Omental fat pad (tissue), 4 donors: ENCODE measurements at places on chromosomes 7 and 10. TPM values are rescaled to one million over a fixed set of nuclear protein-coding genes. Genes with fewer than 3 reads are reported as not detected.

The CYP3A5 gene
- 92.0 TPM for total RNA-seq

The SFTPA1 gene
- total RNA-seq, result not detected

GRCh38 chr10:69721690-69722310, 79.9 kb upstream of the COL13A1 start:
- DNase-seq, result no peak

GRCh38 chr7:82209179-82209747, 234.3 kb downstream of the CACNA2D1 start:
- no peak for DNase-seq

DNA sequence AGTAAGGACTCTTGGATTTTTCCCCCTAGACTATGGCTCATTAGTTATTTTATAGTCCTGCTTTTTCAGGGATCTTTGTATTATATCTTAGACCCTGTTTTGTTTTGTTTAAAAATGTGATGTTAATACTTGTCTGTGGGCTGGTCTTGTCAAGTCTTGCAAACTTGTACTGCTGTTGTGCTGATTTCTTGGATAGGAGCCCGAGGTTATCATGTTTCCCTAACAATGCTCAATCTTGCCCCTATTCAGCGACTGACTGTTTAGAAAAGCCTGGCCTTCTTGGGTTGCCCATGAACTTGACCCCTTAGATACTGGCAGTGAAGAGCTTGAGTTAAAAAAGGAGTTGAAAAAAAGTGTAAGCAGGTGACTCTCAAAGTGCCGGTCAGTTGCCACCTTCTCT, 115.7 kb downstream of the KIAA1217 start:
- DNase-seq, result no peak

GRCh38 chr10:114996542-114996941, 58.5 kb downstream of the TRUB1 start:
- no peak for DNase-seq

DNA sequence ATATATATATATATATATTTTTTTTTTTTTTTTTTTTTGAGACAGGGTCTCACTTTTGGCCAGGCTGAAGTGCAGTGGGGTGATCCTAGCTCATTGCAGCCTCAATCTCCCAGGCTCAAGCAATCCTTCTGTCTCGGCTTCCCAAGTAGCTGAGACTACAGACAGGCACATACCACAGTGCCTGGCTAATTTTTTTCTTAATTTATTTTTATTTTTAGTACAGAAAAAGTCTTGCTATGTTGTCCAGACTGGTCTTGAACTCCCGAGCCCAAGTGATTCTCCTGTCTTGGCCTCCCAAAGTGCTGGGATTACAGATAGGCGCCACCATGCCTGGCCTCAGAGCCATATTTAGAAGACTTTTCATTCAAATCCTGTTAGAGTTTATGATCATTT, 79.6 kb downstream of the PRTFDC1 start:
- DNase-seq, result no peak

DNA sequence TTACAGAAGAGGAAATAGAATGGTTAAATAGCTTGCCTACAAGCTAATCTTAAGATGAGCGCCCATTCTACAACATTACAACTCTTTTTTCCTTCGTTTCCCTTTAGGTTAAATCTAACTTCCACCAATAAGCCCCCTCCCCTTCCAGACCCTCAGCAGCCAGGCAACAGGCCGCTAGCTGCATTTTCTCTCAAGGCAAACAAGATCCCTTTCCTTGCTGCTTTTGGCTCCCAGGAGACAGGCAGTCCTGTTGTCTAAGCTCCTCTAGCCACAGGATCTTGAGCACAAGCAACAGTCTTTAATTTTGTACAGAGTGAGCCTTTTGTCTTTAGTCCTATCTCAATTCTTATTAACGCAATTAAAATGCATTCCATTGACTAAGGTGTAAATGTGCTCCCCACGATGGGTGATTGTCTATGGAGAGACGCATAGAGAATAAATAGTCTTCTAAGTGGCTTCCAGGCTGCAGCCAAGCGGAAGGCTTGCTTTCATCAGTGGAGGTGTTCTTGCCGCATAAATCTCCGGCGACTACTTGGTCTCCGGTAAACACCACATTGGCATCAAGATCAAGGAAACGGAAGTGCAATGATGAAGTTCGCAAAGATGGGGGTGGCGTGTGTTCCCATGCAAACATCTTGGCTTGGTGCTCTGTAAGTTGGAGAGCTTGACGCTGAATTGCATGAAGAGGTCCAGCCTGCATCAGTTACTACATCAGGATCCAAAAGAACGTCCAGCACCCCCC, 181.9 kb upstream of the LYZL2 start:
- no peak for DNase-seq

The PNLIPRP2 gene
- total RNA-seq, result not detected

The CFAP46 gene
- total RNA-seq, result 0.37 TPM

- DNase-seq, result no peak
These were observed 40.6 kb downstream of the OSBPL3 start for GRCh38 chr7:24939416-24939815.

GRCh38 chr10:96987141-96987841, 155.2 kb downstream of the LCOR start:
- no peak for DNase-seq

The LIPA gene
- 89.2 TPM for total RNA-seq

DNA sequence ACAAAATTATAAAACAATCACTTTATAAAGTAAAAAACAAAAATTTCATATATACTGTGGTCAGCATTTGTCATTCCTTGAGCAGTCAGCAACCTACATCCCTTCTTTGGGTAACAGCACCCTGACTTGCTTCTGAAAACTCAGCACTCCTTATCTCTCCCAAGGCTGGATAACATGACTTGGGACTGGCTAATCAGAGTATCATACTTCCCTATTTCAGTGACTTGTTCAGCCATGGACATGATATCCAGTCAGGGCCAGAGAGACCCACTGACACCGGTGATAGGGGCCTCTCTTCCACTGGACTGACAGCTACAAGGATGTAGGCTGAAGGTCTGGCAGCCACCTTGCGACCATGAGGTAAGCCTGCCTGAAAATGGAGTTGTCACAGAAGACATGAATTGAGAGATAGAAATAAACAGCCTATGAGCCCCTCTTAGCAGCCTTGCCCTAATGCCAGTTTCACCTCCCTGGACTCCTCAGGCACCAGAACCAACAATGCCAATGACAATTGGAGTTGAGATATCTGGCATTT, 84.4 kb upstream of the NEBL start:
- no peak for DNase-seq

The C10orf67 gene
- total RNA-seq, result 0.60 TPM

The TMEM273 gene
- total RNA-seq, result 74.4 TPM

- peak; percentile 2 for DNase-seq
These were observed 31.8 kb downstream of the WDR86 start for GRCh38 chr7:151378011-151378410.

The FAM25C gene
- not detected for total RNA-seq

- no peak for DNase-seq
These were observed 4.1 kb downstream of the OTUD1 start for GRCh38 chr10:23442936-23443335.

DNA sequence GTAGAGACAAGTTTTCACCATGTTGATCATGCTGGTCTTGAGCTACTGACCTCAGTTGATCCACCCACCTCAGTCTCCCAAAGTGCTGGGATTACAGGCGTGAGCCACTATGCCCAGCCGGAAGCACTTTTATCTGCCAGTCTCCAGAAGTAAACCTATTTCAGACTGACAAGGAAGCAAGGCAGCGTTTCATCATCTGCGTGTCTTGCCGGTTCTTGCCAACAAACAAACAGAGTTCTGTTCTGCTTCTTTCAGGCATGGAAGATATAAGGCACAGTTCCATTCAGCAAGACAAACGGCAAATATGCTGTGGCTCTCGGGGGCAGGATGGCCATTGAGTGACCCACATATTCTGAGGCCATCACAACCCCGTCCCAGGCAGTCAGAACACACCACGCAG, 15.5 kb upstream of the LARP4B start:
- no peak for DNase-seq

The FAM180A gene
- total RNA-seq, result 3.6 TPM

DNA sequence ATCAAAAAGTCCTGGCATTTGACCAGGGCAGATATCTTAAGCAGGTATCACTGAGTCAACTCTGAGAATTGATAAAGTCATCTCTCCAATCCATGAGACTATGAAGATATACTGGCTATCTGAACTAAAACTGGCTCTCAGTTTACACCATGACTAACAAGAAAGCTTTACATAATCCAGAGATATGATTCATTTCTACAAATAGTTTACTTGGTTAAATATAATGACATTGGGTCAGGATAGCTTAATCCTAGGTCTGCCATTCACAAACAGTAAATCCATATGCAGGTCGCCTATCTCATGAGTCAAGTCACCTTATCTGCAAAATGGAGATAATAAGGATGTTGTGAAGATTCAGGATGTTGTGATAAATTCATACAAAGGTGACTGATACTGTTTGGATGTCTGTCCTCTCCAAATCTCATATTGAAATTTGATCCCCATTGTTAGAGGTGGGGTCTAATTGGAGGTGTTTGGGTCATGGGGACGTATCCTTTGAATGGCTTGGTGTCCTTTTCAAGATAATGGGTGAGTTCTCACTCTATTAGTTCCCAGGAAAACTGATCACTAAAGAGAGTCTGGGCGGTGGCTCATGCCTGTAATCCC, 117.4 kb downstream of the JMJD1C start:
- no peak for DNase-seq

DNA sequence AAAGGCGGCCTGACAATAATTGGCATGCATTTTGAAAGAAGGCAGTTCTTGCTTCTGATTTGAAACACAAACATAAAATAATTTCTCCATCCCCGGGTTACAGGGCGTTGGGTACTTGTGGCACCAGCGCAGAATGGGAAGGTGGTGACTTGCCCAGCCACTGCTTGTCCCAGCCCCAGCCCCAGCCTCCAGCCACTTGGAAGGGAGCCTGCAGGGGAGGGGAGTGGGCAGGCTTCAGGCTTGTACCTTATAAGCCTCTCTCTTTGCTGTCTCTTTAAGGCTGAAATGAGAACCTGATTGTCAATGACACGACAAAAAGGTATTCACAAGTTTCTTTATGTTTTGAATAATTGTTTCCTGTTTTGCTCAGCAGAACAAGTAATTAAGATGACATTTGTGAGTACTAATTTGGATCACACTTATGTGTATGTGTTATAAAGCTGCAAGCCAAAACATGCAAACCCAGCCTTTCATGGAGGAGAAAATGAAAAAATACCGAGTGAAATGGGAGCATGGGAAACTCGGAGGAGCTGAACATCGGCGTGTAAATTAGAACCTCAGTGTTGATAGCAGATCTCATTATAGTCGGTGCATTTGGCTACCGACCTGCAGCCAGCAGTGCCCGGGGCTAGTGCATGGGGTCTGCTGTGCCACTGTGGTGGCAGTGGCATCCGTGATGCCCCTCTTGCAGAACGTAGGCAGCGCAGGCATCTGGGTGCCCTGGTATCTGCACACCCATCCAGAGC, 129.9 kb downstream of the EBF3 start:
- DNase-seq, result no peak

The SMKR1 gene
- 0.69 TPM for total RNA-seq

The AGK gene
- total RNA-seq, result 19.7 TPM

GRCh38 chr10:79430936-79431335, 14.5 kb downstream of the ZCCHC24 start:
- DNase-seq, result no peak

DNA sequence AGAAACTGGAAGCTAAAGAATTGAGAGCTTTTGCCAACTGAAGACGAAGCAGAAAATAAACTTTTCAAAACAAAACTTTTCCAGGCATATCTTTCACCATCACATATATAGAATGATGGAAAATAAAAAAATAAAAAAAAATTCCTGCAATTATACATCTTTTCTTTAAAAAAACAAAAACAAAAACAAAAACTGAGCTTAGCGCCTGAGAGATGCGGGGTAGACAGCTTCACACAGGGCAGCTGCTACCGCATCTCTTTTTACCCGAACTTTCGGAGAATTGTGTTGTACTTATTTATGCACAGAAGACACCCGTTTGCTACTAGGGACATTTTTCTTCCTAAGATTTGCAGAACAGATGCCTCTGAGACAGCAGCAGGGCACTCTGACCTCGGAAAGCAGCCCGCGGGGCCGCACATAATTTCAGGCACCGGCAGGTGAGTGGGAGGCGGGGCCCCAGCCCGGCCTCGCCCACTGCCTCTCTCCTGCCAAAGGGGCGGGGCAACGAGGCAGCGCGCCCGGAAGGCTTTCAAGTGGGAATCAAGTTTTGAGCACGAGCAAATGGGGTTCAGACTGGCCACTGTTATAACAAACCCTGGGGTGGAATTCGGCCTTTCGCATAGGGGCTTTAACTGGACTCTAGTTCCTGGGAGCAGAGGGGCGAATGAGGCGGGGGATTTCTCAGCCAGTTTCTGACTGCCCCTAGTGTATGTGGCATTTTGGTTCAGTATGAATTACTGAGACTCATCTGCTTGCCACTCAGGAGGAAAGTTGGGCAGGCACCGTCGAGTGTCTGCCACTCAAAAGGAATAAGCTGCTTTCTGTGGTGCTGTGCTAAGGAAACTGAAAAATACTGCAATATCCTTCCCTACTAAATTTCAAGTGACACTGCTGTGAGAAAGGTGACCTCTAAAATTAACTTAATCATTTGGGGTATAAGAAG, 18.5 kb upstream of the FAM133B start:
- no peak for DNase-seq

The HOXA2 gene
- total RNA-seq, result 1.6 TPM

- DNase-seq, result no peak
These were observed 222.8 kb downstream of the RAB11FIP2 start for GRCh38 chr10:117823980-117824379.

The CYP2C9 gene
- not detected for total RNA-seq

The PTPRZ1 gene
- total RNA-seq, result 10.2 TPM

DNA sequence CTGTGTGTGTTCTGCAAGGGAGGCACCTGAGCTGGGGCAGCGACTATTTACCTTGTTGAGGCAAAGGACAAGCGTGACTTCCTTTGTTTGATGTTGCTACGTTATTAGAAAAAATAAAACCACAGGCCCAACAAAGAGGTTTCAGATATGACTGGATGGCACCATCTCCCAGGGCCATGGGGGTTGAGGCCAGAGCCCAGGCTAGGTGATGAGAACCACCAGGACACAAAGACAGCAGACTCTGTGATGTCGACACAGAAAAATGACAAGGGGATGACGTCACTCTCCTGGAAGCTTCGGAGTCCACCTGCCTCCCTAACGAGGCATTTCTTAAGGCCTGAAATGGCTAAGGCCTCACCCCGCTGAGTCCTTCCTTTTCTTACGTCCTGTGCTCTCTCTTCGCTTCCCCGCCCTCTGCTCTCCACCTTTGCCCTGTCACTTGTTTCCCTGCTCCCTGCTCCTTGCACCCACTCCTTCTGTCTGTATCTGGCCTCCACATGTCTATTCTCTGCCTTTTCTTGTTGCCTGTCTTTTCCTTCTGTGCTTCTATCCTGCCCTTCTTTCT, 83.0 kb upstream of the ADRB1 start:
- DNase-seq, result no peak

The KRIT1 gene
- total RNA-seq, result 57.9 TPM

- DNase-seq, result peak; percentile 32
These were observed 111.5 kb downstream of the LRMDA start for GRCh38 chr10:75542906-75543305.

- DNase-seq, result no peak
These were observed 2.4 kb downstream of the CCDC71L start for GRCh38 chr7:106658316-106659165.

The LIPN gene
- not detected for total RNA-seq

- DNase-seq, result no peak
These were observed 22.4 kb upstream of the MICU1 start for GRCh38 chr10:72648301-72648700.

The CRHR2 gene
- 0.95 TPM for total RNA-seq
